IMR-90 (cell line): ENCODE measurements at places on chromosomes 4 and X. TPM values are rescaled to one million over a fixed set of nuclear protein-coding genes. Genes with fewer than 3 reads are reported as not detected.

HPRT1 gene
- total RNA-seq, result 7.0 and 15.6 TPM in 2 replicates

FAM241A gene
- total RNA-seq, result under 0.01 and 0.28 TPM in 2 replicates

RHOXF1 gene
- not detected in 2 replicates for total RNA-seq

LNX1 gene
- 0.28 and 0.36 TPM in 2 replicates for total RNA-seq

- H3K4me3 ChIP-seq, result no peak overlapping the region
- no peaks in the 10 kb centered on the region for H3K27me3 ChIP-seq
- no peak overlapping the region for H3K27ac ChIP-seq
These were observed 329.7 kb downstream of the UNC5C start for GRCh38 chr4:95219109-95219508.
